Stimulated activated CD8-positive, alpha-beta memory T cell treated with anti-CD3 and anti-CD28 coated beads, Interleukin-2, amount 100 ng/mL, for 1 hour (primary cell): ENCODE measurements at places on chromosomes 13 and 19.

DNA sequence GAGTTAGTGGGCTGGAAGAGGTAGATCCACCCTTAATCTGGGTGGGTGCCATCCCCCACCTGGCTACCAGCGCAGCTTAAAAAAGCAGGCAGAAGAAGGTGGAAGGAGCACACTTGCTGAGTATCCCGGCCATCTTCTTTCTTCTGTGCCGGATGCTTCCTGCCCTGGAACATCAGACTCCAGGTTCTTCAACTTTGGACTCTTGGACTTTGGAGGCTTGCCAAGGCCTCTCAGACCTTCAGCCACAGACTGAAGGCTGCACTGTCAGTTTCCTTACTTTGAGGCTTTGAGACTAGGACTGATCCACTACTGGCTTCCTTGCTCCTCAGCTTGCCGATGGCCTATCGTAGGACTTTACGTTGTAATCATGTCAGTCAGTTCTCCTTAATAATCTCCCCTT lies 127.6 kb upstream of the GPC6 start:
- no peak for DNase-seq

DNA sequence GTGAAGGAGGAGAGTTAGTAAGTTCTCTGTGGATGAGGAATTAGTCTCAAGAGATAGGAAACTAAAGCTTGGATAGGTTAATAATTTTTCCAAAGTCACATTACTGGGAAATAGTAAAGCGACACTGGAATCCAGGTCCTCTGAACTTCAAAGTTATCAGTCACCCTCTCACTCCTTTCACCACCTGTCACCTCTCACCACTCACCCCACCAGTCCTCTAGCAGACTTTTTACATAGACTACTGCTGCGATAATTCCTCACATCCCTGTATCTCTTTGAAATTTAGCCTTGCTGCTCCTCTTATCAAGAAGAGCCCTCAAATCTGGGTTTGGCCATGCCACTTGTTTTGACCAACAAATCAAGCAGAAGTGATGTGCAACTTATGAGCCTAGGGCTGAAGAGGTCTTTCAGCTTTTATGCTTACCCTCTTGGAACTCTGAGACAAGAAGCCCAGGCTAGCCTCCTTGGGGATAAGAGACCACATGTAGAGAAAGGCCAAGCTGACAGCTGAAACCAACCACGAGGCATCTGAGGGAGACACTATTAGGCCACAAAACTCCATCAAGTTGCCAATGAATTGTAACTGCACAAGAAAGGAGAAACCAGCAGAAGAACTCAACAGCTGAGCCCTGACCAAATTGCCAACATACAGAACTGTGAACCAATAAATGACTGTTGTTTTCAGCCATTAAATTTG lies 41.2 kb downstream of the STARD13 start:
- DNase-seq = no peak

DNA sequence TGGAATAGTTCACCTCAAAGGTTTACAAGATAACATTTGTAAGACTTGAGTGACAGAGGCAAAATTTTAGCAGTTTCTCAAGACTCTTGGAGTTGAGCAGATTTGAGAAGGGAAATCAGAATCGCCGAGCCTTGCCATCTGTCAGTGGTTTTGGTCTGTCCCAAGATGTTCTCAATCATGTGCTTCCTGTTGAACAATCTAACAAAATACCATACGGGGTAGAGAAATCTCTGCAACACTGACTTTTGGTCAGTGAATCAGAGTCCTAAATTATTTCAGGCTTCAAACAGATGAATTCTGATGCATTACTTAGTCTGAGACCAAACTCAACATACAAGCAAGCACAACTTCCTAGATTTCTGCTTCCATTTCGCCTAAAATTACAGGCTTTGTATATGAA lies 3.8 kb downstream of the KCTD12 start:
- no peak for DNase-seq

DNA sequence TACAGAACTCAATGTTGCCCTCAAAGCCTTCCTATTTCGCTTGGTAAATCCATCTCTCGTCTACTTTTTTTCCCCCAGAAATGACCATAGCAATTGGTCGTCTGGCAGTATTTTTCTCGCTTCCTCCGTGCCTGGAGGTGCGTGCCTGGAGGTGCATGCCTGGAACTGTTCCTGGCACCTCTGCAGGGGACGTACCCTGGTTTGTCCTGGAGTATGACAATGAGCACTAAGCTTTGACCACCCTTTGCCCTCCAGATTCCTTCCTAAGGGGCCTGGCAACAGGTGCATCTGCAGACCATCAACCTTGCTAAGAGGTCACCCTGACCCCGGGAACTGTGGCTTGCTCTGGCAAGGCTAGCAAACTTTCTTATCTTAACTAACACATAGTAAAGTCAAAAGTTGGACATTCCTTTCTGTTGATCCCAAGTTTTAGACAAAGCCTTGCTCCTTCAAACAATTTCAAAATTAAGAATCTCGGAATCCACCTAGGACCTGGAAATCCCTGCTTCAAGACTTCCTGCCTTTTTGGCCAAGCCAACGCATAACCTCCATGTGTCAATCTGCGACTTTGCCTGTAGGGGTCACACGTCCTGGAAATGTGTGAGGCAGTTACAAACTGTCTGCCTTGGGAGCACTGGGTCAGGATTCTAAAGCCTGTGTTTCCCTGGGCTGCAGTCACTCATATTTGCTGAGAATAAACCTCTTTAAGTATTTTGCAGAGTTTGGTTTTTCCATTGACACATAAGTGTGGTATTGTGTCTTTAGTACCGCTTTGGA lies 28.8 kb upstream of the TUBGCP3 start:
- DNase-seq = no peak

- DNase-seq = no peak
These were observed 580.6 kb upstream of the SPRY2 start for GRCh38 chr13:80921541-80921940.

GRCh38 chr19:8500158-8500557 lies 2.3 kb downstream of the PRAM1 start:
- no peak for DNase-seq

GRCh38 chr13:100941377-100942368 lies 267.1 kb upstream of the TMTC4 start:
- no peak for DNase-seq
